ENCODE measurements at places on chromosomes 7 and 10. TPM values are rescaled to one million over a fixed set of nuclear protein-coding genes. Genes with fewer than 3 reads are reported as not detected.

GRCh38 chr10:62749093-62749683 lies 55.3 kb upstream of the ADO start:
- DNase-seq: no peak

DNA sequence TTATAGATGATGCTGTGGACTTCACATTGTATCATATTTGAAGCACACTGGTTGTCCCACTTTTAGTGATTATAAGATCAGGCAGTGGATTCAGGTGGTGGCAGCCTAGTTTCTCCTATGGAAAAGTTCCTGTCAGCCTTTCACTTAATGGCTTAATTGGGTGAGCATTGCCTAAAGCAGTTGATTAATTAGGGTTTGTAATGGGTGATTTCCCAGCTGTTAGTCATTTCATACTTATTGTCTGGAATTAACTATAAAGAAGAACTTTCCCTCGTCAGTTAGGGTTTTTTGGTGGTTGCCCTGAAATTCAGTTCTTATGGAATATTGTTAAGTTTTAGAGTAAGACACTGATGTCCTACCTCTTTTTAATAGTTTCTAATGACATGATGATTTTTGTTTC lies 78.8 kb downstream of the SLC25A40 start:
- DNase-seq: no peak

GRCh38 chr10:43238462-43238861 lies 28.4 kb downstream of the RASGEF1A start:
- DNase-seq: no peak

DNA sequence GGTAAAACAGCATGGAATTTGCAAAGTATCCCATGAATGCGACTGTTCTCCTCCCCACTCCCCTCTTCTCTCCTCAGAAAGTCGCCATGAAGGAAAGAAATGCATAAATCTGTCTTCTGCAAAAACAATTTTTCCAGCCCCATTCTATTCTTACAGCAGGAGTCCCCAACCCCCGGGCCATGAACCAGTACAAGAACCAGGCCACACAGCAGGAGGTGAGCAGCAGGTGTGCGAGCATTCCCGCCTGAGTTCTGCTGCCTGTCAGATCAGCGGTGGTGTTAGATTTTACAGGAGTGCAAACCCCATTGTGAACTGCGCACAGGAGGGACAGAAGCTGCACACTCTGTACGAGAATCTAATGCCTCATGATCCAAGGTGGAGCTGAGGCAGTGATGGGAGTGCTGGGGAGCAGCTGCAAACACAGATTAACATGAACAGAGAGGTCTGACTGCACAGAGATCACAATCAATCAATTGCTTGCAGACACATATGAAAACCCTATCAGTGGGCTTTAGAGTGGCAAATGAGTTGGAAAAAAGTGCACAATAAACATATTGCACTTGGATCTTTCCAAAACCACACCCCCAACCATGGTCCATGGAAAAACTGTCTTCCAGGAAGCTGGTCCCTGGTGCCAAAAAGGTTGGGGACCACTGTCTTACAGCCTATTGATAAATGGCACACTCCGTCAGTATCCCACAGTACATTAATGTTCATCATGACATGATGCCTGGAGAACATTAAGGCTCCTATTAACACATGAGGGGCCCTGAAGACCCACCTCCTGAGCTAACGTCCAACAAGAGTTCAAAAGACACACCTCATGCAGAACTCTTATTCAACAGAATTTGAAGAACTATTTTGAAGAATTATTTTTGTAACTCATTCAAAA lies 205.0 kb downstream of the PTPRN2 start:
- no peak for DNase-seq

OR2A12 gene
- not detected for total RNA-seq

ELFN1 gene
- not detected for total RNA-seq

Data from GM12878 (cell line).